ENCODE measurements at places on chromosomes 5 and 9. TPM values are rescaled to one million over a fixed set of nuclear protein-coding genes. Genes with fewer than 3 reads are reported as not detected.

The ANGPTL2 gene
- total RNA-seq, result 4.8 TPM

The LECT2 gene
- not detected for total RNA-seq

The RGS7BP gene
- total RNA-seq, result 0.31 TPM

The FGD3 gene
- 1.8 TPM for total RNA-seq

The SELENOP gene
- 8.5 TPM for total RNA-seq

The GARIN3 gene
- not detected for total RNA-seq

The PPP3R2 gene
- total RNA-seq, result not detected

The PCDHGA10 gene
- total RNA-seq, result 12.5 TPM

The MCTP1 gene
- total RNA-seq, result 3.0 TPM

The PCDHGC4 gene
- 4.0 TPM for total RNA-seq

The SPINK4 gene
- total RNA-seq, result not detected

The OR13C3 gene
- not detected for total RNA-seq

The TLR4 gene
- total RNA-seq, result 0.07 TPM

The ATG10 gene
- total RNA-seq, result 8.7 TPM

The PIGO gene
- 23.4 TPM for total RNA-seq

The SAP30L gene
- total RNA-seq, result 25.0 TPM

The LAMC3 gene
- total RNA-seq, result 21.9 TPM

The STPG3 gene
- not detected for total RNA-seq

The CRB2 gene
- total RNA-seq, result 2.9 TPM

The PDE8B gene
- total RNA-seq, result not detected

The GAS1 gene
- 2.7 TPM for total RNA-seq

The CCDC112 gene
- total RNA-seq, result 13.0 TPM

The IL4 gene
- total RNA-seq, result not detected

The SAXO1 gene
- 0.09 TPM for total RNA-seq

The BTNL8 gene
- 0.26 TPM for total RNA-seq

The GABBR2 gene
- 0.94 TPM for total RNA-seq

The FAM78A gene
- 2.1 TPM for total RNA-seq

The FCN2 gene
- total RNA-seq, result not detected

The ROR2 gene
- total RNA-seq, result 2.7 TPM

The ODF2 gene
- 15.7 TPM for total RNA-seq

The ACSL6 gene
- 1.6 TPM for total RNA-seq

The C9 gene
- not detected for total RNA-seq

The ENTPD2 gene
- total RNA-seq, result 5.1 TPM

The CAMK4 gene
- 6.3 TPM for total RNA-seq

The PCA3 gene
- total RNA-seq, result not detected

The CTXN3 gene
- not detected for total RNA-seq

The PRSS3 gene
- total RNA-seq, result not detected

The PKD2L2 gene
- not detected for total RNA-seq

The SMIM32 gene
- total RNA-seq, result 0.13 TPM

The SLC45A2 gene
- not detected for total RNA-seq

The KIF12 gene
- 3.3 TPM for total RNA-seq

The PTCD2 gene
- 12.9 TPM for total RNA-seq

The PRELID1 gene
- 213 TPM for total RNA-seq

The PRLR gene
- 2.5 TPM for total RNA-seq

The CARTPT gene
- total RNA-seq, result not detected

The SNCAIP gene
- 2.6 TPM for total RNA-seq

The DOCK8 gene
- total RNA-seq, result 2.3 TPM

The C5orf52 gene
- not detected for total RNA-seq

The DEPDC1B gene
- 49.0 TPM for total RNA-seq

The LCN12 gene
- 2.1 TPM for total RNA-seq

The PLCXD3 gene
- not detected for total RNA-seq
